Activated T-cell treated with anti-CD3 and anti-CD28 coated beads for 1 hour (primary cell): ENCODE measurements at places on chromosomes 11 and 22.

GRCh38 chr11:27847496-27847895 lies 147.2 kb upstream of the BDNF start:
- DNase-seq, result no peak

DNA sequence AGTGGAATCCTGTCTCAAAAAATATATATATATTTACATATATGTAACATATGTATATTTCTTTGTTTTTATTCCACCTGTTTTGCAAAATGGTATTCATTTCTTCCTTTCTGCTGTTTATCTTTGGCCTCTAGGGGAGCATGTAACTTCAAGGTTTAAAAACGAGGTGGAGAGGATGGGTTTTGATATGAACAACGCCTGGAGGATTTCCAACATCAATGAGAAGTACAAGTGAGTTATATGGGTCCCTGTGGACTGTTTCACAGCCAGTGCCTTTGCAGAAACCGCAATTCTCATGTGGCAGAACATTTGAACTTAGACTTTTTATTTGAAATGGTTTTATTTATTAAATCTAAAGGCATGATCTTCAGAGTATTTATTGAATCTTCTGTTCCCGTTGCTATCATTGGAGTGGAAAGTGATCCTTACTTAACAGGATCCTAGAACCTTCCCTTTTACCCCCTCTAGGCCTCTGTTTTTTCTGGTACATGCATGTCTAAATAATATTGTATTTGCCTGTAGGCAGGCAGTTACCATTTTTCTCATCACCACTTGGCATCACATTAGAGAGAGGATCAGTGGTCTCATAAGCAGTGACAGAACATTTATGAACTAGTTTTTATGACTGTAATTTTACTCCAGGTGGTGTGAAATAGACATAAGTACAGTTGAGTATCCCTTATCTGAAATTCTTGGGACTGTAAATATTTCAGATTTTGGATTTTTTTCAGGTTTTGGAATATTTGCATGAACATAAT lies 81.5 kb upstream of the HORMAD2 start:
- no peak for DNase-seq

GRCh38 chr11:29914203-29914930 lies 102.5 kb downstream of the KCNA4 start:
- DNase-seq, result no peak

- no peak for DNase-seq
These were observed 76.7 kb upstream of the SEPTIN5 start for GRCh38 chr22:19637408-19638281.

DNA sequence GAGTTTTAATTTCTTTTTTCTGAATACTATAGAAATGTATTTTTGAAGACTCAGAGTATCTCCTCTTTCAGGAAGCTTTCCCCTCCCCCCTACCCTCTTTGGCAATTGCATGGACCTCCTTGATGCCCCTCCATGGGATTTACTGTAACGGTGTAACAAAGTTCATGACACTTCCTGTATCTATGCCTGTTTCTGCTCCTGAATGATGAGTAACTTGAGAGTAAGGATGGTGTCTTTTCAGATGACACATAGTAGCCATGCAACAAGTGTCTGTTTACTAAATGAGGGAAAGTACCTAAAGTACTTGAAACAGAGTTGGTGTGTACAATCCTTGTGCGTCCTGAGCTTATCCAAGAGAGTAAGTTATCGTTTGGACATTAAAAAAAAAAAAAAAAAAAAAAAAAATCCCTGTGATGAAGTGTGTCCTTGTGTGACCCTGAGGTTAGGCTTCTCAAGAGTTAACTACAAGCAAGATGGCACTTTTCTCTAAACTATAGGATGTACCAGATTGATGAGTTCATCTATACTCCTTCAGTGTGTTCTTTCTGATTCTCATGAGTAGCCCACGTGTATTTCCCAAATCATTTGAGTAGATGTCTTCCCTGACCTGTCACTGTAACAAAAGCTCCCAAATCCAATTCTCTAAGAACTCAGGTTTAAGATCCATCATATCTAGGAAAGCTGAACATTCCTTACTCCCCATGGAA lies 7.4 kb downstream of the ETS1 start:
- no peak for DNase-seq

DNA sequence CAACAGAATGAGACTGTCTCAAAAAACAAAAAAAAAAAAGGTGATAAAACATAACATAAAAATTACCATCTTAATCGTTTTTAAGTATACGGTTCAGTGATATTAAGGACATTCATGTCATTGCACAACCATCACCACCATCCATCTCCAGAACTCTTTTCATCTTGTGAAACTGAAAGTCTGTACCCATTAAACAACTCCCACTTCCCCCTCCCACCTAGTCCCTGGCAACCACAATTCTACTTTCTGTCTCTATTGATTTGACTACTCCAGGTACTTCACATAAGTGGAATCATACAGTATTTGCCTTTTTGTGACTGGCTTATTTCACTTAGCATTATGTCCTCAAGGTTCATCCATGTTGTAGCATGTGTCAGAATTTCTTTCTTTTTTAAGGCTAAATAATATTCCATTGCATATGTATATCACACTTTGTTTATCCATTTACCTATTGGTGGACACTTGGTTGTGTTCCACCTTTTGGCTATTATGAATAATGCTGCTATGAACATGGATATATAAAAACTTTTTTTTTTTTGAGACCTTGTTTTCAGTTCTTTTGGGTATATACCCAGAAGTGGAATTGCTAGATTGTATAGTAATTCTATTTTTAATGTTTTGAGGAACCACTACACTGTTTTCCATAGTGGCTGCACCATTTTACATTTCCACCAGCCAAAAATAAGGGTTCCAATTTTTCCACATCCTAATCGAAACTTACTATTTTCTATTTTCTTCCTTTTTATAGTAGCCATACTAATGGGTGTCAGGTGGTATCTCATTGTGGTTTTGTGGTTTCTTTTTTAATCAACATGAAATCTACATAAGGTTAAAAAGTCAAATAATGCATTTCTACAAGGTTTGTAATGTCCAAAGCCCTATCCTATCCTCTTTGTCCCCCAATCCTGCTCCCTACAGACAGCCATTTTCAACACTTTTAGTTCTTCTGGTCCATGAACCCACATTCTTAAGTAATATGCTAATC lies 23.4 kb upstream of the PIK3C2A start:
- DNase-seq, result no peak

DNA sequence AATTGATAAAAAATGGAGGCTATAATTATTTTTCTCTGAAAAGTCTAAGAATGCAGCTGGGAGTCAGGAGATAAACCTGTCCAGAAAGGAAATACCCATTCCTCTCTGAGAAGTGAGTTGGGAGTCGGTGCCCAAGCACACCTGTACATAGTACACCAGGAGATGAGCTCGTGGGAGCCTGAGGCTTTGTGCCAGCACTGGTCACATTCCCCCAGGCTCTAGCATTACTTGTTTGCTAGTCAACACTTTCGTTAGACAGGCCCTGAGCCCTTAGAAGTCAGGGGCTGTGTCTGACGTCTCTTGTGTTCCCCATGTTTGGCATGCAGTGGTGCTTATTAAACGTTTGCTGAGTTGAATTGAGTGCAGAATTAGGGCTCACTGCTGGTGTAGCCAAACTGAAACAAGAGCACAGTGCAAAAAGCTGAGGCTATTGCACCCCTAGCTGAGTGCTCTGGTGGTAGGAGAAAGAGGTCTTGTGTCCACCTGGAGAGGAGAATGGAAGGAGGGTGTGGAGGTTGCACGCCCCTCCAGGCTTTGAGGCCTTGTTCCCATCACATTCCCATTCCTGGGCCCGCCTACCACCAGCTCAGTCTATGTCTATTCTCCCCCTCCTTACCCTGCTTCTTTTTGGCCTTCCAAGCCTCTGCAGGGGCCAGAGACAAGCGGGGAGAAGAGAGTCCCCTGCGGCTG lies 6.8 kb downstream of the ROBO4 start:
- DNase-seq, result no peak

DNA sequence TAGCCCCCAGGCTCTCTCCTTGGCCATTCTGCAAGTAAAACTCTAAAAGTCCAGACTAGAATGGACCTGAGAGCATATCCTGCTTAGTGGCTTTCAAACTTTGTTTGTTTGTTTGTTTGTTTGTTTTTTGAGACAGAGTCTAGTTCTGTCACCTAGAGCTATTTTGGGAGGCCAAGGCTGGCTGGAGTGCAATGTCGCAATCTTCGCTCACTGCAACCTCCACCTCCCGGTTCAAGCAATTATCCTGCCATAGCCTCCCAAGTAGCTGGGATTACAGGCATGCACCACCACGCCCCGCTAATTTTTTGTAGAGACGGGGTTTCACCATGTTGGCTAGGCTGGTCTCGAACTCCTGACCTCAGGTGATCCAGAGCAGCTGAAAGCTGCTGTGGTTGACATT lies 28.9 kb downstream of the DAGLA start:
- no peak for DNase-seq

GRCh38 chr11:488992-489391 lies 18.1 kb downstream of the RNH1 start:
- no peak for DNase-seq

GRCh38 chr11:38330578-38330977 lies 1732.5 kb upstream of the RAG2 start:
- no peak for DNase-seq

DNA sequence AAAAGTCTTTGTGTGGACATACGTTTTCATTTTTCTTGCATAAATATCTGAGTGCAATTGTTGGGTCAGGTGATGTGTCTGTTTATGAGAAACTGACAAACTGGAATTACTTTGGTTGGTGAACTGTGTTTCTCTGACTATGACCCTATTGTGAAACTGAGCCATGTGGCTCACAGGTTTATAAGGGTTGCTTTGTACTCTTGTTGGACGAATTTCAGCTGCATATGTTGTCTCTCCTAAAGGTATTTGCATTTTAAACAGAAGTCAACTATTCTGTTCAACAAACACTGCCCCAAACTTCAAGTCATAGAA lies 34.4 kb upstream of the RASD2 start:
- no peak for DNase-seq

DNA sequence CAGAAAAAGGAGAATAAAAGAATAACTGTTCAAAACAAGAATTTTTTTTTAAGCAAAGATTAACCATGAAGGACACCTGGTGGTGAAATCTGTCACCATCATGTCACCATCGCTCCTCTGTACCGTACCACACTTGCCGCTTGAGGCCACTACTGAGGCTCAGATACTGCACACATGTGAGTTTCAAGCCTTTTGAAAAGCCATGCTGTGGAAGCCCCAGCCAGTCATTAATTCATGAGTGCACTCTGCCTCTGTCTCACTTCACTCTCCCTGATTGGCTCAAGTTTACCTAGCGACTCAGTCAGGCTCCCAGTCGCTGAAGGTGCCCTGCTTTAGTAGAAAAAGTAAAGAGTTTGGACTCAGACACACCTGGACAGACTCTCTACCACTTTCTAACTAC lies 6.6 kb upstream of the MS4A12 start:
- no peak for DNase-seq

DNA sequence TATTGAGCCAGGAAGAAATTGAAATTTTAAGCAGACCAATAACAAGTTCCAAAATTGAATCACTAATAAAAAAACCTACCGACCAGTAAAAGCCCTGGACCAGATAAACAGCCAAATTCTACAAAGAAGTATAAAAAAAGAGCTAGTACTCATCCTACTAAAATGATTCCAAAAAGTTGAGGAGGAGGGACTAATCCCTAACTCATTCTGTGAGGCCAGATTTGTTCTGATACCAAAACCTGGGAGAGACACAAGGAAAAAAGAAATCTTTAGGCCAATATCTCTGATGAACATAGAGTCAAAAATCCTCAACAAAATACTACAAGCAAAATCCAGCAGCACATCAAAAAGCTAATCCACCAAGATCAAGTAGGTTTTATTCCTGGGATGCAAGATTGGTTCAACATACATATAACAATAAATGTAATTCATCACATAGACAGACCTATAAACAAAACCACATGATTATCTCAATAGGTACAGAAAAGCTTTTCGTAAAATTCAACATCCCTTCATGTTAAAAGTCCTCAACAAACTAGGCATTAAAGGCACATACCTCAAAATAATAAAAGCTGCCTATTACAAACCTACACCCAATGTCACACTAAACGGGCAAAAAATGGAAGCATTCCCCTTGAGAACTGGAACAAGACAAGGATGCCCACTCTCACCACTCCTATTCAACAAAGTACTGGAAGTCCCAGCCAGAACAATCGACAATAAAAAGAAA lies 13.1 kb downstream of the OR52A5 start:
- no peak for DNase-seq

GRCh38 chr22:19136915-19137314 lies 5.8 kb downstream of the TSSK2 start:
- DNase-seq, result no peak

DNA sequence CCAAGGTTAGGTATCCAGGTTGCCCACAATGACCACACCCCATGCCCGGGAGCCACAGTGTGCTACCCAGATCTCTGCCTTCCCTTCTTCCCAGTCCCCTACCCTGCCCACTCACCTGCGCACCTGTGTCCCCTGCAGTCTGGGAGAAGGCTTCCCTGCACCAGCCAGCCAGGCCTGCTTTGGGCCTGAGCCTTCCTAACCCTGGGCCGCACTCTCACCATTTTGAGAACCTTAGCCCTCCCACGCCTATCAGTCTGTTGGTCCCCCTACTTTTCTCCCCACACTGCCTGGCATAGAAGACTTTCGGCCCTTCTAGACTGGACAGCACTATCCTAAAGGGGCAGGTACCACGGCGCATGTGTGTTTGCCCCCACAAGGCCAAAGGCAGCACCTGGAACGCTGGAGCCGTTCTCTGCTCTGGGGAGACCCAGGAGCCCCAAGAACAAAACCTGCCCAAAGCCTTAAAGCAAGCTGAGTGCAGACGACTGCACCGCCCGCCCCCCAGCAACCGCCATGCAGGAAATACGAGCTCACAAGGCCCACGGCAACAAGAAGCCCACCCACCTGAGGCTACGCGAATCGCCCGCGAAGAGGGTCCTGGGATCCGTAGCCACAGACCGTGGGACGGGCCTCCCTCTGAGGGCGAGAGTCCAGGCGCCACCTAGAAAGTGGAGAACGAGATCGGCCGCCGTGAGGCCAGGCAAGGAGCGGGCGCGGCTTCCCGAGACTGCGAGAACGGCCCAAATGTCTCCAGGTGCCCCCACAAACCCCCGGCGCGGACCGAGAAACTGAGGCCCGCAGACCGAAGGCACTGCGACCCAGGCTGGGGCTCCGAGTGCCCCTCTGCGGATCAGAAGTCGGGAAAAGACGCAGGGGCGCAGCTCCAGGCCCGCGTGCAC lies 546 bp downstream of the GNB1L start:
- DNase-seq, result no peak

DNA sequence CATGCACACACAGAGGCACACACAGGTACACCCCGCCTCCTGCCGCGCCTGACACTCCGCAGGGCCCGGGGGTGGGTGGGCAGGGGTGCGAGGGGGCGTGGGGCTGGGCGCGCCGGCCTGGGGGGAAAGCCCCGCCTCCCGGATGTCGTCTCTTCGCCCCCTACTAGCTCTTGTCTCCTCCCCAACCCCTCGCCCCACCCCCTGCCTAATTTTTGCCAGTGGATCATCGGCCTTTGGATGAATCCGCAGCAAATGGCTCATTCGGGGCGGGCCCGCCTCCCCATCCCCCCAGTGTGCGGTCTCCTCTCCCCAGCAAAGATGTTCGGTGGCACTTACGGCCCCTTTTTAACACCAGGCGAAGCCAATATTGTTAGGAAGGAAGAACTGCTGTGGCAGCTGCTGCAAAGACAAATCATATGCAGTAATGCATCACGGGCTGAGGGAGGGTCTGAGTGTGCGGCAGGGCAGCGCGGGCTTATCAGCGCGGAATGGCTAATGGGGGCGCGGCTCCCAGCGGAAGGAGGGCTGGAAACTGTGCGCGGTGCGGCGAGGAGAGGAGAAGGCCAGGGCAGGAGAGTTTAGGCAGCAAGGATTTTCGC lies 13.4 kb upstream of the NECTIN1 start:
- DNase-seq, result no peak

GRCh38 chr22:41885516-41885915 lies 29.4 kb downstream of the SHISA8 start:
- no peak for DNase-seq

- DNase-seq, result no peak
These were observed 219.8 kb downstream of the ETS1 start for GRCh38 chr11:128367573-128367972.
